ENCODE measurements at places on chromosomes 4 and X.

DNA sequence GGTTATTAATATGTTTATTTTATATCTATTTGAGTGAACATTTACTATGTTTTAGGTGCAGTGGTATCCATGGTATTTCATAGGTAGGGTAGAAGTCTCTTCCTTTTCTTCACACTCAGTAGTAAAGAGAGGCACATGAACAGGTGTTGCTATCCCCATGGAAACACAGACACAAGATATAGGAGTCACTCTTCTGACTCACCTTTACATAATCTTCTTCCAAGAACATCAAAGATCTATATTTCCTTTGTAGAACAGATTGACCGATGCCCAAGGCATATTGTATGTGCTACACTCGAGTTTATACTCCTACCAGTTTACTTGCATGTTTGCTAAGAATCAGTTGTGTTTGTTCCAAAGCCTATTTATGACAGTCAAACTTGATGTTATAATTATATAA lies 1997.4 kb downstream of the C4orf33 start:
- H3K27me3 ChIP-seq, result no peaks in the 10 kb centered on the region
- no peaks in the 10 kb centered on the region for H3K4me1 ChIP-seq
- H3K4me3 ChIP-seq, result no peak overlapping the region

DNA sequence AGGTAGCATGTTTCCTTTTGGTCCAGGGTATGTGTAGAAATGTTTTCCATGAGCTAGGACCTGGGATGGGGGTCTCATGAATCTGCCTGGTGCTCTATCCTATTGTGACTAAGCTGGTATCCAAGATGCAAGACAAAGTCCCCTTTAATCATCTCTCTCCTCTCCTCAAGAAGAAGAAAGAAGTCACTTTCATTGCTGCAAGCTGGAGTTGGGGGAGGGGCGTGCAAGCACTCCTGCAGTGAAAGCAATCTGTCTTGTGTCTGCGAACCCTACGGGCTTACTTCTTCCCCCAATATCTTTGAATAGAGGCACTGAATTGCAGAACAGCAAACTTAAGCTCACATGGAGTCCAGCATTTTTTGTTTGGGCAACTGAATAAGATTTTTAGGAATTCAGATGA lies 27.2 kb upstream of the GRPR start:
- DNase-seq, result no peak
- no peak overlapping the region for H3K4me3 ChIP-seq

- no peaks in the 10 kb centered on the region for H3K27me3 ChIP-seq
- H3K36me3 ChIP-seq, result no peaks in the 10 kb centered on the region
- no peak overlapping the region for H3K4me3 ChIP-seq
- H3K4me1 ChIP-seq, result no peaks in the 10 kb centered on the region
- no peak for DNase-seq
Observed at GRCh38 chr4:24040811-24041210, 151.0 kb upstream of the PPARGC1A start.

DNA sequence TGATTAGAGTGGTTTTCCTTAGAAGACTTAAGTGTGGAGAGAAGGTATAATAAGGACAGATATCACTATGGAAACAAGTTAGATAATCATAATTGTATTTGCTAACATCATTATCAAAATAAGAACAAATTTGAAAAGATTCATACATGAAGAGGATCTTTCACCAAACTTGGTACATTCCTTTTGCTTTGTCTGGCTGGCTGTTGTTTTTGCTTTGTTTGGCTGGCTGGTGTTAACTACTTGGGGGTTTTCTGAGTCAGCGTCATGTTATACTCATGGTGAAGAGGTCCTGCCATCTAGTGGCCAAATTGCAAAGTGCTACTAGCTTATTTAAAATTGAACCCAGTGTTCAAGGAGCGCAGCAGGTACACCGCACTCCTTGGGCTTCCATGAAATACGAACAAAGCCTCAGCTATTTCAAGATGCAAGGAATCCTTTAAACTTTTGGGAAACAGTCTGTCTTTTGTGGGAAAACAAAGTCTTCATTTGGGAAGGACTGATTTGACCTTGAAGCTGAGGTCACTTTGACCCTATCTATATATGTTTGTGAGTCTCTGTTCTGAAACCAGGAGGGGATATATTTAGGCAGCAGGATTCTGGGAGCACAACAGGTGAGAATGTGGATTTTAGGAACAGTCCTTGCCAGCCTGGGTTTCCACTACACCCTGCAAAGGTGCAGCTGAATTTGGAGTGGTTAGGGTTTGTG lies 129.7 kb downstream of the PLS3 start:
- H3K4me3 ChIP-seq, result no peak overlapping the region
- no peak overlapping the region for H3K27ac ChIP-seq
- H3K27me3 ChIP-seq, result no peaks in the 10 kb centered on the region
- peak; percentile 20 for DNase-seq
- H3K36me3 ChIP-seq, result no peaks in the 10 kb centered on the region

DNA sequence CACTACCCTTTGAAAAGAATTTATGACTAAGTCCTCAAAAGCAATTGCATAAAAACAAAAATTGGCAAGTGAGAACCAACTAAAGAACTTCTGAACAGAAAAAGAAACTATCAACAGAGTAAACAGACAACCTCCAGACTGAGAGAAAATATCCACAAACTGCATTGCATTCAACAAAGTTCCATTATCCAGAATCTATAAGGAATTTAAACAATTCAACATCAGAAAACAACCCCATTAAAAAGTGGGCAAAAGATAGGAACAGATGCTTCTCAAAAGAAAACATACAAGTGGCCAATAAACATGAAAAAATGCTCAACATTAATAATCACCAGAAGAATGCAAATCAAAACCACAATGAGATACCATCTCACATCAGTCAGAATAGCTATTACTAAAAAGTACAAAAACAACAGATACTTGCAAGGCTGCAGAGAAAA lies 130.2 kb downstream of the GASK1B start:
- no peak overlapping the region for H3K27ac ChIP-seq
- no peaks in the 10 kb centered on the region for H3K4me1 ChIP-seq
- no peak for DNase-seq
- H3K4me3 ChIP-seq, result no peak overlapping the region
- H3K27me3 ChIP-seq, result no peaks in the 10 kb centered on the region

GRCh38 chr4:144578681-144579080 lies 67.3 kb upstream of the HHIP start:
- no peak overlapping the region for H3K4me3 ChIP-seq
- no peaks in the 10 kb centered on the region for H3K27me3 ChIP-seq
- no peaks in the 10 kb centered on the region for H3K4me1 ChIP-seq
- no peak for DNase-seq

GRCh38 chrX:1102786-1103185 lies 109.7 kb downstream of the CRLF2 start:
- no peaks in the 10 kb centered on the region for H3K27me3 ChIP-seq
- H3K4me3 ChIP-seq, result no peak overlapping the region
- DNase-seq, result no peak
- H3K36me3 ChIP-seq, result no peaks in the 10 kb centered on the region

- no peaks in the 10 kb centered on the region for H3K27me3 ChIP-seq
- no peaks in the 10 kb centered on the region for H3K36me3 ChIP-seq
- H3K4me3 ChIP-seq, result no peak overlapping the region
- peak overlapping the region; percentile 81 for H3K27ac ChIP-seq
- peaks cover 11% of the 10 kb centered on the region for H3K4me1 ChIP-seq
Observed at GRCh38 chr4:118968813-118969212, 80.2 kb downstream of the SYNPO2 start.

GRCh38 chr4:7172946-7173345 lies 19.4 kb upstream of the SORCS2 start:
- DNase-seq, result peak; percentile 42
- H3K27ac ChIP-seq, result no peak overlapping the region
- no peaks in the 10 kb centered on the region for H3K27me3 ChIP-seq

DNA sequence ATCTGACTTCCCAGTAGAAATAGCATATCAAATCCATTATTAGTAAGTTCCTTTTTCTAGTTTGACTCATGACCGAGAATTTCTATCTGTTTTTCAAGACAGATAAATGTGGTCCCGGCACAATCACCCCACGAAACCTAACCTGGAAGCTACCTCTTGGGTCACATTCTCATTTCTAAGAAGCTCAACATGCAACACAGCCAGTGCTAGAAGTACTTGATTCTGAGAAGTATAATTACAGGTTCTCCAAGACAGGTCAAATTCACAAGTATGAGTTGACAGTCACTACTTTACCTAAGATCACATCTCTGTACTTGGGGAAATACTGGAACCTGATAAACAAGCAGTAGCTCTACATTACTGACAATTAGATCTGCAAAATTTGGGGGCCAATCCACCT lies 54.0 kb upstream of the PLAC1 start:
- no peaks in the 10 kb centered on the region for H3K27me3 ChIP-seq
- DNase-seq, result no peak
- no peak overlapping the region for H3K27ac ChIP-seq
- no peaks in the 10 kb centered on the region for H3K36me3 ChIP-seq
- no peak overlapping the region for H3K4me3 ChIP-seq

DNA sequence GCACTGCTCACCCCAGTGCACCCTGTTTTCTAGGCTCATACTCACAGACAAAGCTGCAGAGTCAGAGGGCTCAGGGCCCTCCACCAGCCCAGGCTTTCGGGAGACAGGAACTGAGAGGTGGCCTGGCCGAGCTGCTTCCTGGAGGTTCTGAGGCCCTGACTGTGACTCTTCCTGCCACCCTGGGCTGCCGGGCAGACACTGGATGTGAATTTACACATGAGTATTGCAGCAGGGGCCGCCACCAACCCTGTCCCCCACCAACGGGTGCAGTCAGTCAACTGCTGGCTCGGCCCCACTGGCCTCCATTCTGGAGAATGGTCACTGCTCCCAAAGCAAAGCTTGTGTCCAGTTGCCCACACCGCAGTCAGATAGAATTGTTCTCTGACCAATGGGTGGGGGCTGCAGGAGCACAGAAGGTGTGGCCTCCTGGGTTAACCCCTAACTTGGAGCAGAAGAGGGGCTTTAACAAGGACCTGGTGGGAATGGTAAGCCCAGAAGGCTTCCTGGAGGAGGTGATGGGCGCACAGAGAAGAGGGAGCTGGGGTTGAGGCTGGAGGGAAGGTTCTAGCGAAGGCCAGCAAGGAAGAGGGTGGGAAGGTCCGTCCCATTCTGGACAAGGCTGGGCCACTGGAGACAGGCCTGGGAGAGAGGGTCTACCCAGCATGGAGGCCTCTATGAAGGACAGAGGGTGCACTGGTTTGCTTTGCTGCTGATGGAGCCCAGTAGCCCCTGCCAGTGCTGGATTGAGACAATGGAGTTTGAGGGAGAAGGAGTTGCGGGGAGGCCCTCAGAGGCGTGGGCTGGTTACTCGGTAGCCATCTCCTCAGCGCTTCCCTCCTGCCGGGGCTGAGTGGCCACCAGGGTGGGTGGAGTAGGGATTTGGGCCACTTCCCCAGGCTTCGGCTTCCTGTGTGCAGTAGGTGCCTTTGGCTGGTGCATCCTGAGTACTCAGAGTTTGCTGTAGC lies 135.3 kb downstream of the CPZ start:
- no peak for DNase-seq
- H3K27me3 ChIP-seq, result peaks cover 25% of the 10 kb centered on the region
- no peaks in the 10 kb centered on the region for H3K4me1 ChIP-seq
- H3K4me3 ChIP-seq, result no peak overlapping the region

DNA sequence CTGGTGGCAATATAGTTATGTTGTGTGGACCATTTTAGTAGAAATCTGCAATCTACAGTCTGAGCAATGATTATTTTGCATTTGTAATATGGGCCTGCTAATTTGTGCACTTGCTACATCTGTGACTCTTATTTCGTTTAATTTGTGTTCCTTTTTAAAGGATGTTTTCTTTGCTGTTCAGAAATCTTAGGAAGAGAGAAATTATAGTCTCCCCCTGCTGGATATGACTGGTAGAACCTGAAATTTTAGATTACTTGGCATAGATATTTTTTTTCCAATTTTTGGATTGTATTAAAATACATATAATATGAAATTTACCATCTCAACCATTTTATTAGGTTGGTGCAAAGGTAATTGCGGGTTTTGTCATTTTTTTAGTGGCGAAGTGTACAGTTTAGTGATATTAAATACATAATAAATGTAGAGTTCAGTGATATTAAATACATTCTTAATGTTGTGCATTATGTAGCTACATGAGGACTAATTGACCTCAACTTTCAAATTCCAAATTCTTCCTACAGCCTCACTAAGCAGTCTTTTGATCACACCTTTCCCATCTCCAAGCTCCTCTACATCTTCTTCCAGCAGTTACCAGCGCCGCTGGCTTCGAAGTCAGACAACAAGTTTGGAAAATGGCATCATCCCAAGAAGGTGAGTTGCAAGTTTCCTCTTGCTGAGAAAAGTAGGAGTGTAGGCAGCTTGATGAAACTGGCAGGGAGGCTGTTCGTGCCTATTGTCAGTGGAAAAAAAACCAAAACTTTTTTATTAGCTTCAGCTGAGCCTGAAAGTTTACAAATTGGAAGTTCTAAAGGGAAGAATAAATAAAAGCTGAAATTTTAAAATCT lies 82.2 kb downstream of the FNIP2 start:
- H3K27me3 ChIP-seq, result no peaks in the 10 kb centered on the region
- no peak for DNase-seq
- H3K4me1 ChIP-seq, result peaks cover 12% of the 10 kb centered on the region
- H3K36me3 ChIP-seq, result peaks cover 29% of the 10 kb centered on the region
- H3K27ac ChIP-seq, result no peak overlapping the region

DNA sequence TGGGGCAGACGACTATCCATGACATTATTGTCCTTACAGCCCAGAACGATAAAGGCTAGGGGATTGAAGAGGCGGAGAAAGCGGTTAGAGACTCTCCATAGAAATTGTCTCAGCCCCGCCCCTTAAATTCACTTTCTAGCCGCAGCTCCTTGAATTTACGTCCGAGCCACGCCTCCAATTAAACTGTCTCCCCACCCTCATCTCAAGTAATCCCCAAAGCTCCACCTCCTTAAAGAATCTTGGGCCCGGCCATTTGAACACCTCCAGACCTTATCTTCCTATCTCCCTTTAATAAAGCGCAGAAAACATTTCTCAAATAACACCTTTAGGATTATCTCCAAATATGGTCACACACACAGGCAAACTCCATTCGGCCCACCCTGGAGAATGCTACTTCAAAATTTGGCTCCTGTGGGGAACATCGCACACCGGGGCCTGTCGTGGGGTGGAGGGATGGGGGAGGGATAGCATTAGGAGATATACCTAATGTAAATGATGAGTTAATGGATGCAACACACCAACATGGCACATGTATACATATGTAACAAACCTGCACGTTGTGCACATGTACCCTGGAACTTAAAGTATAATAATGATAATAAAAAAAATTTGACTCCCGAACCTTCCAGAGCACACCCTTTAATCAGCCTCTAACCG lies 7.2 kb upstream of the MAGIX start:
- peak overlapping the region; percentile 70 for H3K4me3 ChIP-seq
- no peaks in the 10 kb centered on the region for H3K27me3 ChIP-seq
- no peaks in the 10 kb centered on the region for H3K36me3 ChIP-seq

DNA sequence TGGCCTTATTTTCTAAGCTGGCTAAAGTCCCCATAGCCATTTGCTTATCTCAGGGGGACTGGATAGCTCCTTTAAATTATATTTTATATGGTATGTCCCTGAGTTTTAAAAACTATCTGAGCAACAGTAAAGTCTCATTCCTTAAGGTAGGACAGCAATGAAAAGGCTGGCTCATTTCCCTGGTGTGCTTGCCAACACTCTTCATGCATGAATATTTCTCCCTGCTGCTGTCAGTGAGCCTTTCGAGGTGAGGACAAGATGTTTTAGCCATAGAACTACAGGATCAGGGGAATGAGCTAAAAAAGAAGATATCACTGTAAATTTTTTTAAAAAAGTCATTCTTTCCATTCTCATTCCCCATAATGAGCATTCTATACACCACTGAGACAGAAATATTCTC lies 427.3 kb upstream of the FAM241A start:
- H3K4me1 ChIP-seq, result no peaks in the 10 kb centered on the region
- no peak for DNase-seq
- H3K36me3 ChIP-seq, result no peaks in the 10 kb centered on the region
- no peaks in the 10 kb centered on the region for H3K27me3 ChIP-seq
- H3K4me3 ChIP-seq, result no peak overlapping the region

- H3K27ac ChIP-seq, result no peak overlapping the region
- H3K4me3 ChIP-seq, result no peak overlapping the region
- H3K36me3 ChIP-seq, result no peaks in the 10 kb centered on the region
- no peak for DNase-seq
- no peaks in the 10 kb centered on the region for H3K4me1 ChIP-seq
Observed at GRCh38 chr4:26763648-26764047, 97.0 kb upstream of the STIM2 start.

Data from heart left ventricle (tissue), 16 donors.